Stimulated activated CD4-positive, alpha-beta T cell treated with anti-CD3 and anti-CD28 coated beads, Interleukin-15, amount 100 ng/mL, for 1 hour (primary cell): ENCODE measurements at places on chromosomes 12 and 14.

DNA sequence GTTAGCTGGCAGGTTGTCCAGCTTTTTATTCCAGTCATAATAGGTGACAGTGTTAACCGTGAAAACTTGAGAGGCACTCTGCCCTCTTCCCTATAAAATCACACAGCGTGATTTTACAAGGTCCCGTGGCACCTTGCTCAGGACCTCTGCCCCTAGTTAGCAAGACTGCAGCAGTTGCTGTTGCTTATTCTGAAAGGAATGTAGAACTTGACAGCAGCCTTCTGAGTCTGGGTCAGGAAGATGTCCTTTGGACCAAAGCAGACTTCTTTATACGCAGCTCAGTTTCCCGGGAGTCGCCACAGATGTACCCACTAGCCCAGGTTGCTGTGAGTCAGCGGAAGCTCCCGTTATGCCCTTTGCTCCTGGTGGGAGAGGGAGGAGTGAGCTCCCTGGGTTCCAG is 13.2 kb downstream of the PRKAB1 start:
- no peak for DNase-seq

DNA sequence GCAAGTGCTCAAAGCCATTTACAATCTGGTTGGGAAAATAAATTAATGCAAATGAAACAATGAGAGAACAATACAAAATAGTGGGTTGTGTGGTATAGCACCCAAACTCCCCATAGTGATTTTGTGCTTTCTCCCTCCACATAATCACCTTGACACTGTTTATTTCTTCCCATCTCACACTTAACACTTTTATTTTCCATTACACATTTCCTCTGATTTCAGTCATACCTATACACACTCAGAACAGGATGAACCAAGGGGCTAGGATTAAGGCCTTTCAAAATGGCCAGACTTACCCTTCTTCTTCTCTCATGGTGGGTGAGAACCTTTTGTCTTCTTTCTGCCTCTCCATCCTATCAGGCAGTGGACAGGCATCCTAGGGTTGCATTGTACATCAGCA is 13.9 kb upstream of the PDE1B start:
- no peak for DNase-seq

DNA sequence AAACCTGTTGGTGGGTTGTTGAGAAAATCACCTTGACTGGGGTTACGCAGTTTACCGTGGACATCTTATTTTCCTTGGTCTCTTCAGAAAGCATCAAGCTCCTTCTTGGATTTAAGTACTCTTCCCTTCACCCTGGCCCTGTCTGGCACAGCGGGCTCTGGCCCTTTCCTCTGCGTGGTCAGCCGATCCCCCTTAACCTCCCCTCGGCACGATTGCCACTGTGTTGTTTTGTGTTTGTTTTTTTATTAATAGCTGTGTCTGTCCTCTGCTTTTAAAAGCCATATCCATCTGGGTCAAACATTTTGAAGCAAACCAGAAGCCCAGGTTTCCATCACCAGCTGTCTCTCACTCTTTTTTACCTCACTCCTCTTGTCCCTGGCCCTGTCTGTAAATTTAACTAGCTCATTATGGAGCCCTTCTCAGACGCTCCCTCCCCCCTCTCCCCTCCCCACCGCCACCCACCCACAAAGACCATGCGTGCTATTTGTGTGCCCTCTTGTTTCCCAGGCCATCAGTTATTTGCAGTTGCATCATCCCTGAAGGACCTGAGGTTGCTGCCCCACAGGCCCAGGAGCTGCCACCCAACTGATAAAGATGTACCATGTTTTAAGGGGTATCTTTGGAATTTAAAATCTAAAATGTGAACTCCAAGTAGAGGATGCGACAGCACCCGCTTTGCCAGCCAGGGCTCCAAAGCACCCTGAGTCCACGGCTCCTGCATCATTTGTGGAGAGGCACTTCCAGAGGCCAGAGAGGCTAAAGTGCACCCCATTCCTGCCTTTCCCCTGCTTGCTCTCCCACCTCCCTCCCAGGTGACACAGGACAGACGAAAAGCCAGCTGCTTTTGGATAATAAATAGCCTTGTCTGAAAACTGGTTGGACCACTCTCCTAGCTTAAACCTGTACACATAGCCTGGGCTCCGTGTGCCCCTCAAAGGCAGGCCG is 3.9 kb downstream of the BCL11B start:
- DNase-seq, result no peak

- DNase-seq, result no peak
Observed at GRCh38 chr12:78470354-78471195, 394.0 kb upstream of the SYT1 start.

DNA sequence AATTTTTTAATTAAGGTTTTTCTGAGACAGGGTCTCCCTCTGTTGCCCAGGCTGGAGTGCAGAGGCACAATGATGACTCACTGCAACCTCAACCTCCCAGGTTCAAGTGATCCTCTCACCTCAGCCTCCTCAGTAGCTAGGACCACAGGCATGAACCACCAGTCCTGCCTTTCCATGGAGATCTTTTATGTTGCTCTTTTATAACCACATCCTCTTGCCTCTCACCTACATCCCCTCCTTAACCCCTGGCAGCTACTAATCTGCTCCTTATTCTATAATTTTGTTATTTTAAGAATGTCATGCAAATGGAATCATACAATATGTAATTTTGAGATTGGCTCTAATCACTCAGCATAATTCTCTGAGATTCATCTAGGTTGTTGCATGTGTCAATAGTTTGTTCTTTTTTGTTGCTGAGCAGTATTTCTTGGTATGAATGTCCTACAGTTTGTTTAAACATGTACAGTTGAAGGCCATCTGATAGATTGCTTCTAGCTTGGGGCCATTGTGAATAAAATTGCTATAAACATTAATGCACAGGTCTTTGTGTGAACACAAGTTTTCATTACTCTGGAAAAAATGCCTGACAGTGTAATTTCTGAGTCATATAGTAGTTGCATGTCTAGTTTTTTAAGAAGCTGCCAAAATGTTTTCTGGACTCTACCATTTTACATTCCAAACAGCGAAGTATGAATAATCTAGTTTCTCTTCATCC is 249.2 kb upstream of the AMIGO2 start:
- DNase-seq, result no peak

GRCh38 chr12:105106621-105107020 is 910 bp upstream of the WASHC4 start:
- DNase-seq, result no peak

- no peak for DNase-seq
Observed at GRCh38 chr14:76203086-76204001, 51.6 kb downstream of the GPATCH2L start.

DNA sequence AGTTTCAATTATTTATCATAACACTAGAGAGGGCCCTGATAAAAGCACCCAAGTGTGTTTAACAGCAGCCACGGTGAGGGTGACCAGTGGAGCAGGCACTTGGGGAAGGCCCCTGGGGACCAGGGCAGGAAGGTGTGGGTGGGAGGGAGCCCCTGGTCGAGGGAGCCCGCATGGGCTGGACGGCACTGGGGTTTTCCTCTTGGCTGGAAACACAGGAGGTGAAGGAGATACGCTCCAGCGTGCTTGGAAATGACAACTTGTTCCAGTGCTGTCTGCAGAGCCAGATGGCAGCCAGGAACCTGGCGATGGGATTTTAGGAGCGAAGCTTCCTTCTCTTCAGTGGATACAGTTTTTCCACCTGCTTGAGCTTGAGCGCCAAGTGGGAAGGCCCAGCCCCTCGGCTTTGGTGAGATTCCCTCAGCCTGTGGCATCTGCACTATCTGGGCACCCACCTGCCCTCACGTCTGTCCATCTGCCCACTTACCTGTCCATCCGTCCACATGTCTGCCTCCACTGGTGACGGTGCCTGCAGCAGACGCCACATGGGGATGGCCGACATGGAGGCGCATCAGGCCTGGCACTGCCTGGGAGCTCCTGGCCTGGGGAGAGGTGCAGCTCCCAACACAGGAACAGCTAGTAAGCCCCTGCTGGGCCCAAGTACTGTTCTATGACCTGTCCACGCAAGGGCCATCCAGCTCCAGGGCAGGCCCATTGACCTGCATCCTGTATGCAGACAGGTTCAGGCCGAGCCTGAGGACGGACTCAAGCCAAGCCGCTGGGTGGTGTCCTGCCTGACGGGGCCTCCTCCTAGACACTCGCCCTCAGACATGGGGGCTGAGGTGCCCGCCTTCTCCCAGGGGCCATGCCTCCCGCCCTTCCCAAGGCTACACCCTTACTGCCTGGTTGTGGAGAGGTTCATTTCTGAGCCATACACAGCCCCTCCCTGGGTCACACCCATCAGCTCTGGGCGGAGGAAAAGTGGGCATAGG is 192.2 kb upstream of the C14orf180 start:
- DNase-seq, result no peak

GRCh38 chr14:78592616-78593219 is 422.5 kb downstream of the NRXN3 start:
- DNase-seq, result no peak

GRCh38 chr12:40693207-40693821 is 1.1 kb downstream of the CNTN1 start:
- no peak for DNase-seq

DNA sequence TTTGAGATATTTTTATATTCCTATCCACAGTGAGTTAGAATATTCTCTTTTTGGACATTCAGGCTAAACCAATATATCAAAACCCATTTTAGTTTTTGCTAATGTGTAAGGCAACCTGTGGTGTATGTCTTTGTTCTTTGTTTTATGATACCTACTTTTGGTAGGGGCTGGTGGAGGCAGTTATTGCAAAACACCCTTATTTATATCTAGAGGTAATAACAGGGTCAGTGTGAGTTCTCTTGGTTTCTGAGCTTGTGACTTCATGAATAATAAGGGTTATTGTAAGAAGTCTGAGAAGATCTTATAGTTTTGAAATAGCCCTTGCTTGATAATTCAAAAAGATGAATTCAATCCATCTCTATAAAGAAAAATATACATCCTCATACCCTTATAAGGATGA is 235.1 kb upstream of the LRIG3 start:
- DNase-seq, result no peak

DNA sequence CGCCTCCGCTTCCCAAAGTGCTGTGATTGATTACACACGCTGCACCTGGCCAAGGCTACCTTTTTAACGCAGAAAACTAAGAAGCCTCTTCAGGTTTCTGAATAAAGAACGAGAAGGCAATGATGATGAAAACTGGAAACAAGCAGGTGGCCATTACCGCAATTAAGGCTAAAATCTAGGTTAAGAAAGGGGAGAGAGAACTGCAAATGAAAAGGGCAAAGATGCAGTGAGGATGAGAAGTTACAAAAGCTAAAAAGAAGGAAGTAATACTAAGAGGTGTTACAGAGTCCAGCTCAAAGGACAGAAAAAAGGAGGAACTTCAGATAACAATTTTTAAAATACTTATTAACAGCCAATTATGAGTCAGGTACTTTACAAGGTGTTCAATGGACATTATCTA is 79.7 kb downstream of the DUSP16 start:
- DNase-seq, result no peak

- DNase-seq, result no peak
Observed at GRCh38 chr14:104639885-104640548, 35.4 kb upstream of the TMEM179 start.

DNA sequence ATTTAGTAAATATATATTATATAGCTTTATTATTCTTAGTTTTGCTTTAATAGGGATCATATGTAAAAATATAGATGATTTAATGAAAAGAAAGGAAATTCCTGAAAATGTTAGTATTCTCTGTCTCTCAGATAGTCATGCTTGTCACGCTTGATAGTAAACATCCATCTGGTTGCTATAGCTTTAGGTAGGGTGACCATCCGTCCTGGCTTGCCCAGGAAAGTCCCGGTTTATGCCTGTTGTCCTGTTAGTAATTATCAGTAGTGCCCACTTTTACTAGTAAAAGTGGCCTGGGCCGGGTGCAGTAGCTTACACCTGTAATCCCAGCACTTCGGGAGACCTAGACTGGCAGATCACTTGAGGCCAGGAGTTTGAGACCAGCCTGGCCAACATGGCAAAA is 23.8 kb downstream of the CFAP54 start:
- no peak for DNase-seq

GRCh38 chr14:76830556-76830955 is 4.3 kb downstream of the LRRC74A start:
- no peak for DNase-seq

- DNase-seq, result no peak
Observed at GRCh38 chr12:53941187-53941586, 2.6 kb downstream of the HOXC13 start.

GRCh38 chr12:116389326-116389725 is 111.8 kb upstream of the MED13L start:
- DNase-seq, result no peak

GRCh38 chr14:104710071-104710735 is 13.8 kb upstream of the ADSS1 start:
- no peak for DNase-seq

- no peak for DNase-seq
Observed at GRCh38 chr12:26512213-26512612, 316.8 kb downstream of the SSPN start.

DNA sequence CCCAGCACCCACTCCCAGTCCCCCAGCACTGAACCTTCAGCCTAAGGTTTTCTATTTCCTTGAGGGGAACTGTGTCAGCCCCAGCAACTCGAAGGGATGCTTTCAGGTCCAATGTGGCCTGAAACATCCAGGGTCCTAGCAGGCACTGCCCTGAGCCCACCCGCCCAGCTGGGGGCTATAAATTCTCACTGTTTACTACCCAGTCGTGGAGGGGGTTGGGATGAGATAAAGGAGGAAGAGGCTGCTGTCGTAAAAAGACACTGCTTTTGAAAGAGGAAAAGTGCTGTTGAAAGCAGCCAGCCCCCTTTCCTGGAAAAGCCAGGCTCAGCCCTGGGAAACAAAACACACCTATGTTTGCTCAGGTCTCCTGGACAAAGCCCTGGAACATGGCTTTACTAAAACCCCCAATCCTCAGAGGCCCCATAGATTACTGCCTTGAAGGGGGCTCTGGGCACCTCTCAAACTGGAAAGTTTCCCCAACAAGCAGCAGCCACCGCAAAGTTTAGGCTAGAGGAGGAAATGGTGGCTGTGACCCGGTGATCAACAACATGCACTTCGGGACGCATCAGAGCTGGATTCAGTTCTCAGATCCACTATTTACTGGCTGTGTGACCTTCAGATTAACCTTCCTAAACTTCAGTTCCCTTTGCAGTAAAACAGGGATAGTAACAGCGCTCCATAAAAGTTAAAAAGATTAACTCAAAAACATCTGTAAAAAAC is 51.0 kb downstream of the ACTN1 start:
- no peak for DNase-seq

- DNase-seq, result no peak
Observed at GRCh38 chr12:94244165-94245133, 96.1 kb downstream of the PLXNC1 start.

GRCh38 chr12:8628731-8629130 is 16.1 kb upstream of the AICDA start:
- DNase-seq, result no peak

DNA sequence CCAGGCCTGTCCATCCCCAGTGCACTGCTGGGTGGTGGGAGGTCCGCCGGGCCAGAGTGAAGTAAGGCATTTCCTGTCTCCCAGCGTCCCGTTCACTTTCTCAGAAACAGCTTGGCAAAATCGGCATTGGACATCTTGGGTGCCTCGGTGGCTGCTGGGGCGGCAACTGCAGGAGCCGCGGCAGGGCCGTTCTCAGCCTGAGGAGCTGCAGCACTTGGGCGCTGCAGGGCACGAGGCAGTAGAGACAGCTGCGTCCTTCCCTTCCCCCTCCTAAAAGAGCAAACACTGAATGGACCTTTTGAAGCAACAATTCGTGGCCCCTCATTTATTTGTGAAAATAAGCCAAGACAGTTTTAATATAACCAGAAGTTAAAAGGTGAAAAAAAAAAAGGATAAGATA is 8.3 kb downstream of the FICD start:
- no peak for DNase-seq
